ENCODE measurements at places on chromosomes 1 and 21. TPM values are rescaled to one million over a fixed set of nuclear protein-coding genes. Genes with fewer than 3 reads are reported as not detected.

DNA sequence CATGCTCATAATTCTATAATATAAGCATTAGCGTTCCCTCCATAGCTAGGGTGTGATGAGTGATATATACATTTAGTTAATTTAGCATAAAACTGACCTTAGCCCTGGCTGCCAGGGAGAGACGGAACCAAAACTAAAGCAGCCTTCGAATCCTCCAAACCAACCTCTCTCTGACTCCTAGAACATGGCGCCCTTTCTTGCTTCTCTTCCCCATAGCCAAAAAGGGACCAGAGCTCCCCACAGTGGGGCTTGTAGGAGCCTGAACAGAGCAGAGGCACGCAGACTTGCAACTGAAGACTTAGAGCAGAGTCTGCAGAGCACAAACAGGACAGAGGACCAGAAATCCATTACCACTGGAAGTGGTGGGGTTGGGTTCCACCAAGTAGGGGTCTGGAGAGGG lies 17.7 kb downstream of the IRF2BP2 start:
- DNase-seq: no peak

DNA sequence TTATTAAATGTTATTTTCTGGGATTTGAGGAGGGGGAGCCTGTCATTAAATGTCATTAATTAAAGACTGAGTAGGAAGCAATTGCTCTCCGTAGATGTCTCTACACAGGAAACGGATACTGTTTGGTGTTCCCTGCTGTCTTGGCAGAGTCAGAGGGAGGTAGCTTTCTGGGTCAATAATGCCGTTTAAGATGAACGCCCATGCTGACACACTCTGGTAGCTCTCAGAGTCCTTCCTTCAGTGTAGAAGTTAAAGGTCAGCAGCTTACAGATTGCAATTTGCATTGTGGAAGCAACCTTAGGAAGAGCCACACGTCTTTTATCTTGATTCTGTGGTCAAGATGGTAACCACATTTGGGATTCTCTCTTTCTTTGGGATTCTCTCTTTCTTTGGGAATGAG lies 257.5 kb downstream of the KIF26B start:
- DNase-seq: no peak

Gene DENND4B
- 20.4 TPM for total RNA-seq

Gene PLA2G2A
- total RNA-seq: 6.9 TPM

GRCh38 chr1:58922302-58923089 lies 138.6 kb upstream of the JUN start:
- DNase-seq: no peak

- DNase-seq: no peak
Measured at GRCh38 chr1:180542838-180543145, 16.0 kb upstream of the OVAAL start.

DNA sequence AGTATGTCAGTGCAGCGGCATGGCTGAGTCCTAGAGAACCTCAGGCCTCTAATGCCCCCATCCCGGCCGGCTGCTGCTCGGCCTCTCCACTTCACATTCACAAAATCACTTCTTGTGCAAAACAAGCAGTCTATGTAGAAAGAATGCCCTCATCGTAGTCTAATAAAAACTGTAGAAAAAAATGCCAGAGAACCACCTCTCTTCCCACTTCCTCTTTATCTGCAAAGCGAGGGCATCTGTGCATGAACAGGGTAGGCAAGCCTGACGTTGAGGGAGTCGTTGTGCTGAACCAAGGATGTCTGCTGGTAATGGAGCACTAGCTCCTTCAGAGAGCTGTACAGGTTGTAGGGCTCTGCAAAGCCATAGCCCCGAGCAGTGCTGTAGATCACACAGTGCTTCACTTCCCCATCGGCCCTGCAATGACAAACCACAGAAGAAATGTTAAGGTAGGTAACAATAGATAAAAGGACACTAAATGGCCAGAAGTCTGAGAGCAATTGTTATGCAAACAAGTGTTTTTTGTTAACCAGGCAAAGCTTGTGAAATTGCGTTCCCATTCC lies 88.9 kb downstream of the PIK3R3 start:
- no peak for DNase-seq

- no peak for DNase-seq
Measured at GRCh38 chr1:196690582-196690981, 38.7 kb downstream of the CFH start.

Gene PLPPR5
- total RNA-seq: 0.13 TPM

- no peak for DNase-seq
Measured at GRCh38 chr1:1989102-1989542, 14.5 kb downstream of the CFAP74 start.

DNA sequence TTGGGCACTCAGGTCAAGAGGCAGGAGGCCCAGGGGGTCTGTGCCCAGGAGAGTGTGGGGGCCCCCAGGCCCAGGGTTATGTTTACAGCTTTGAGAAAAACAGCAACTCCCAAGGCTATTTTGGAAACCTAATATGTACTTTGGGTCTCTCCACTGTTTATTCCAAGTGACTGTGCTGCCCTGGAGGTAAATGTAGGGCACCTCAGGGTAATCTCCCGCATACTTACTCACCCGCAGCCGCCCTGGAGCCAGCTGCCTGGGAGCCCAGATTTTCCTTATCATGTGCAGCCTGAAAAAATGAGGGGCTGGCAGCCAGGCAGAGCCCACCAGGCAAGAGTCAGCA lies 20.0 kb downstream of the IFFO2 start:
- no peak for DNase-seq

GRCh38 chr1:41440321-41441085 lies 44.0 kb downstream of the EDN2 start:
- no peak for DNase-seq

Gene HIVEP3
- total RNA-seq: 5.3 TPM

DNA sequence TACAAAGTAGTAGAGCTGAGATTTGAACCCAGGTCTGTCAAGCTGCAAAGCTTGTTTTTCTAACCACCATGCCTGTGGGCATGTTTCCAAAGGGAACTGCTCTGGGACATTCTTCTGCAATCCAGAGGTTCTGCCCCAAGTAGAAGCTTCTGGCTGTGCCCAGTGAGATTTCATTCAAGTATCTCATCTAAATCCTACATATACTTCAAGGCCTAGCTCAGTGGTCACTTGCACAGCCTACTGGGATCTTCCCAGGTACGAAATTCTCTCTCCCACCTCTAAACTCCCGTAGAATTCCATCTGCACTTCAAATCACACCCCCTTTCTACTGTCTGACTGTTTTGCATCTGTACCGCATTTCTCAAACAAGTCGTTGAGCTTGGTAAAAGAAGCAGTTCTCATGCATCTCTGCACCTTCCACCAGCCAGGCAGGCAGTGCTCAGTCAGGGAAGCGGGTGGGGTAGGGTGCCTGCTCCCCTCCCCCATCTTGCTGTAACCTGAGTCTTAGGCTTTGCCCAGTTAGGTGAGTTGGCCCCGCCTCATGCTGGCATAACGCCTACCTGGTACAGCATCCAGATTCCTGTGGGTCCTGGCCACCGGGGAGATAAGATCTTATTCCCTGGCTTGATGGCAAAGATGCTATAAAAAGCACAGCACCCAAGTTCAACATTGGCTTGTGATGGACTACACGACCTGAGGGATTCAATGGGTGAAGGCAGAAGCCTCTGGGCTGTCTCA lies 13.5 kb downstream of the SLC9A1 start:
- DNase-seq: no peak

DNA sequence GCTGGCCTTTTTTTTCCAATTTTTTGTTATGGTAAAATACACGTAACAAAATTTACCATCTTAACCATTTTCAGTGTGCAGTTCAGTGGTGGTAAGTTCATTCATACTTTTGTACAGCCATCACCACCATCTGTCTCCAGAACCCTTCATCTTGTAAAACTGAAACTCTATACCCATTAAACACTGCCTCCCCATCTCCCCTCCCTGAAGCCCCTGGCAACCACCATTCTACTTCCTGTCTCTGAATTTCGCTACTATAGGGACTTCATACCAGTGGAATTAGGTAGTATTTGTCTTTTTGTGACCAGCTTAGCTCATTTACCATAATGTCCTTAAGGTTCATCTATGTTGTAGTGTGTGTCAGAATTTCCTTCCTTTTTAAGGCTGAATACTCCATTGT lies 8.7 kb downstream of the PKNOX1 start:
- DNase-seq: no peak

- no peak for DNase-seq
Measured at GRCh38 chr1:3471356-3472087, 17.1 kb downstream of the ARHGEF16 start.

DNA sequence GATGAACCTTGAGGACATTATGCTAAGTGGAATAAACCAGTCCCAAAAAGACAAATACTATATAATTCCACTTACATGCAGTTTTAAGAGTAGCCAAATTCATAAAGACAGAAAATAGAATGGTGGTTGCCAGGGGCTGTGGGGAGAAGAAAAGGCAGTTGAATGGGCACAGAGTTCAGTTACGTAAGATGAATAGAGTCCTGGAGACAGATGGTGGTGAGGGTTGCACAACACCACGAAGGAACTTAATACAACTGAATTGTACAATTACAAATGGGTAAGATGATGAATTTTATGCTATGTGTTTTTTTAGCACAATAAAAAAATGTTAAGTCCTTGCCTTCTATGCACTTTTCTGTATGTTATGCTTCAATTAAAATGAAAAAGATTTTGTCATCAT lies 66.6 kb downstream of the CD34 start:
- DNase-seq: no peak

Gene HSPA6
- total RNA-seq: 4.2 TPM

Gene TNFAIP8L2
- total RNA-seq: 1.2 TPM

DNA sequence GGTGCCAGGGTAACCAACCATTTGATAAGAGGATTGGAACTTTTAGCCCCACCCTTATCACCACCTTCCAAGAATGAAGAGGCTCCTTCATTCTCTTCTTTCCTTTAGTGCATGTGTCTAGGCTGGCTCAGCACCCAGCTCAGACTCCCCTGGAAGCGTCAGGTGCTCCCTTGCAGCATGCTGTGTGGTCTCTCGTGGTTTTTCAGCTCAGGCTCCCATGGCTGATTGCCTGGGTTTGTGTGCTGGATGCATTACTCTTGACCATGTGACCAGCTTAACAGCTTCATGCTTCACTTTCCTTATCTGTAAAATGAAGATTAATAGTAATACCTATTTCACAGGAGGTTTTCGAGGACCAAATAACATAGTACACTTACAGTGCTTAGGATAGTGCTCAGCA lies 198.4 kb downstream of the HHAT start:
- DNase-seq: no peak

DNA sequence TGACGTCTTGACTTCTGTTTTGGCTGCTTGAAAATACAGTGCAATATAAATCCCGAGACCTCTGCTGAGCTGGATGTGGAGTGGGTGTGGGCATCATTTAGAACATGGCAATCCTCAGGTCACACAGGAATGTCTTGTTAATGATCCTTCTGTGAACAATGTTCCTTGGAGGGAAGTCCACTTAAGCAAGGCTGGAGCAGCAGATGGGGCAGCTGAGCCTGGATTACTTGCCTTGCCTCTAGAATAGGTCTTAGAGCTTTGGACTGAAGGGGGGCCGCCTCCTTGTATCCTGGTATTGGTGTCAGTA lies 926 bp upstream of the SCMH1 start:
- DNase-seq: no peak

Gene C1orf167
- total RNA-seq: 1.6 TPM

GRCh38 chr1:7552402-7552801 lies 218.7 kb upstream of the VAMP3 start:
- no peak for DNase-seq

Gene S100A12
- total RNA-seq: not detected

DNA sequence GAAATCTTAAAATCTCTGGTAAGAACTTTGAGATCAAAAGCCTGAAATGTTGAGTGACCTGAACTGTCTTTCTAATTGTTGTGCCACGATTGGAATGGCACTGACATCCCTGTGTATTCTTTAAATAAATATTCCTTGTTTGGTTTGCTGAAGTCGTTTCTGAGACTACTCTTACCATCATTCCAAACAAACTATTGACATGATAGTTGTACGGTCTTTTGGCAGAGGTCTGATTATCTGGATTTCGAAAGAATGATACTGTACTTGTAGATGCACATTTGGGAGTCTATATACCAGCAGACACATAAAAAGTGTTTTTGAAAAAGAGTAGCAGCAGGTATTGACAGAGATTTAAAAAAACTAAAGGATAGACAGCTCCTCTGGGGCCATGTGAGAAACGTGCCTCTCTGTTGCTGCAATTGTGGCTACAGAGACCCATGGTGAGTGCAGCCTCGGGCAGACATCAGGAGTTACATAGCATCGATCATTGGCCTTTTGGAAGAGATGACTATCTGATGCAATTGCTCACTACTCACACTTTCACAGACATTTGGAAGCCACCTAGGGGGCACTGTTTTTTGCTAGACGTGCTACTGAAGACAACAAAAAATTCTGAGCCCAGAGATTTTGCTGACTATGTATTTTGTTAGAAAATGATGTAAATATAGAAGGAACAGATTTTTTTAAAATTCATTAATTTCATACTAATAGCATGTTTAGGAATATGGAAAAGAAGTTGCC lies 464.5 kb downstream of the KCNT2 start:
- no peak for DNase-seq

Gene SMIM1
- total RNA-seq: 4.9 TPM

DNA sequence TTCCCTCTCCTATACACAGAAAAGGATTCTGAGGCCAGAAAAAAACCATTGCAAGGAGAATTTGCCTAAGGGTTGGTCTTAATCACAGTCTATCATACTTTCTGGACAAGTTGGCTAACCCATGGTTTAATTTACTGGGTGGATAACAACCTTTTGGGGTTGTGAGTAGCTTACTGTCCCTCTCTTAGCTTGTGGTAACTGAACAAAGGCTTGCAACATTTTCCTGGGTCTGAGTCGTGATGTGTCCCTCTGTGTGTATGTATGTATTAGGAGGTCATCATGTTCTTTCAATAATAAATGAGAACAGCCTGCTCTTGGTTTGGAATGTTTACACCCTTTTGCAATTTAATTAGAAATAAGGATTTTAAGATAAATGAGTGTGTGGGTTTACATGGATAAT lies 36.7 kb downstream of the PAPPA2 start:
- DNase-seq: no peak

DNA sequence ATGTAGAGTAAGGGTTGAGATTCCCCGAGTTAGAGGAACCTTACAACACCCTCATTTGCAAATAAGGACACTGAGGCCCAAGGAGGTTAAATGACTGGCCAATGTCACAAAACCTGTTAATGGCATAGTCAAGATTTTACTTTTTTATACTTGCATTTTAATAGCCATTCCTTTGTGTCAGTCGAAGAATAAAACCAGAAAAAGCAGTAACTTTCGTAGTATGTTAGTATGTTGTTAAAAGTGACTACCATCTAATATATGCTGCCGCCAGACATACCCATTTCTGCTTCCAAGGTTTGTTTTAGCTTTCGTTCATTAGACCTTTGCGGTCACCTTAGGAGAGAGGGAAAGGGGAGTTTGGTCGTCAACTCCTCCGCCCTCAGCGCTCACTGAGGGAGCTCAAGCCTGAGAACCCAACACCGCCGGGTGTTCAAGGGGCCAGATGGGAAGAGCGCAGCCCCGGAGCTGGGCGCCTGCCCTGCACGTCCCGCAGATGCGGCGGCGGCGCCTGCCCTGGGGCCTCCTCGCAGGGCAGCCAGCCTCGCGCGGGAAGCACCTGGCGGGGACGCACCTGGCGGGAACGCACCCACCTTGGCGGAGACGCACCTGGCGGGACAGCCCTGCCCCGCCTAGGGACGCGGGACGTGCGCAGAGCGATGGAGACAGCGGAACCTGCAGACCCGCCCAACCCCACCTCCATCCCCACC lies 466 bp downstream of the VPS26C start:
- no peak for DNase-seq

Gene RAB25
- 211 TPM for total RNA-seq

Gene TXNIP
- 6,877 TPM for total RNA-seq

Gene TMOD4
- total RNA-seq: not detected

- no peak for DNase-seq
Measured at GRCh38 chr1:151759241-151759640, 4.1 kb downstream of the MRPL9 start.

Gene CLDN19
- total RNA-seq: 0.12 TPM

Data from lower leg skin (tissue), 4 donors.